PC-9 (cell line): ENCODE measurements at places on chromosomes 11 and 22.
A peak's percentile ranks its signal among the peaks of the same experiment; 100 is the strongest.

DNA sequence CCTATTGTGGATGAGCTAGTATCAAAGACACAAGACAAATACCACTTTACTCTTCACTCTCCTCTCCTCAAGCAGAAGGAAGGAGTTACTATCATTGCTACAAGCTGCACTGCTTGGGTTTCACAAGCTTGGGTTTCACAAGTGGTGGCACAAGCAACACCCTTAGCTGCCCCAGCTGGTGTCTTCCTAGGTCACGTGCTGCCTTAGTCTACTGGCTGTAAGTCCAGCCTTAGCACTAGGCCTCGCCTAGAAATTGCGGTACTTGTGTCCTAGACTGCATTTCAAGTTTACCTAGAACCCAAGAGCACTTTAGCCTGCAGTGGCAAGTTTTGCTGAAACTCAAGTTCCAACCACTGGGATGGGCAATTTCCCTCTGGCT is 86.6 kb downstream of the EHF start:
- peak; percentile 25 for DNase-seq

GRCh38 chr11:2574553-2575535 is 125.0 kb downstream of the KCNQ1OT1 start:
- DNase-seq: no peak

- DNase-seq: peak; percentile 48
Measured at GRCh38 chr11:6703247-6704063, 20.3 kb upstream of the MRPL17 start.

DNA sequence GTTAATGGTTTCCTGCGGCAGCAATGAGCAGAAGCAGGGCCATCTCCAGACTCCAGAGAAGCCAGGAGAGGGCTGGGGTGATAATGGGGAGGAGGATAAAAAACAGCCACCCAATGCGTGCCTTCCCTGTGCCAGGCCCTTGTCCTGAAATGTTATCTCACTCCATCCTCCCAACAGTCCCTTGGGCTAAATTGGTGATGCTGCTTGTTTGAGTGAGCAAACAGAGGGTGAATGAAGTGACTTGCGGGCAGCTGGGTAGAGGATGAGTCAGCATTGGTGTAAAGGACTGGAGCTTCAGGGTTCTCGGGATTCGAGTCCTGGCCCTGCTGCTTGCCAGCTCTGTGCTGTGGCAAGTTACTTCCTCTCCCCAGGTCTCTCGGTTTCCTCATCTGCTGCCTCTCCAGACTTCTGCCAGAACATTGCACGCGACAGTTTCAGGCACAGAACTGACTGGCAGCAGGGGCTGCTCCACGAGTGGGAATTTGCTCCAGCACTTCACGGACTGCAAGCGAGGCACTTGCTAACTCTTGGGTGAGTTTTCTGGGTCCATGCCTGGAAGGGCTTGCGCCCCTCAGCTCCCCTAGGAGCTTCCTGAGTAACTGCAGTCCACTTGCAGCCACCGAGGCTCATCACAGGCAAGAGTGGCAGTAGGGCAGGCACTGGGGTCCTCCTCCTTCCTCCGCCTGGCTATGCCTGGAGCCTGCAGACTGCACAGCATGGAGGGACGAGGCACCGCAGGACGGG is at the start of gene P2RY6:
Gene P2RY6, plus strand, starts transcription at position 403 of the 744 bp plus-strand sequence. CDS start 24,181 bp downstream, outside the sequence.
- DNase-seq: peak; percentile 84

DNA sequence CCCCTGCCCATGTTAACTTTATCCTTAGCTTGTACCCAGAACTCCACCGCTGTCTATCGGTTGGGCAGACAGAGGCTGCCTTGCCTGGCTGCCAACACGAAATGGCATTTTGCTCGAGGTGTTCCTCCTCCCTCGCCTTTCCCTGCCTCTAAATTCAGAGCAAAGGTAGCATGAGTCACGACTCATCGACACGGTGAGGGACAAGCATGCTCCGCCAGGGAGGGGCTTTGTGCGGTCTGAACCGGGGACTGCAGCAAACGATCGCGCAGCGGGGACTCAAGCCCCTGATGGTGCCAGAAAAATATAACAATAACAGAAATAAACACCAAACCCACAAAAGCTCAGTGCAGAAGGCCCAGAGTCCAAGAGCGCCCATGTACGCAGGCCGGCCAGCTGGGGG is 52.3 kb downstream of the RTL6 start:
- DNase-seq: peak; percentile 90

DNA sequence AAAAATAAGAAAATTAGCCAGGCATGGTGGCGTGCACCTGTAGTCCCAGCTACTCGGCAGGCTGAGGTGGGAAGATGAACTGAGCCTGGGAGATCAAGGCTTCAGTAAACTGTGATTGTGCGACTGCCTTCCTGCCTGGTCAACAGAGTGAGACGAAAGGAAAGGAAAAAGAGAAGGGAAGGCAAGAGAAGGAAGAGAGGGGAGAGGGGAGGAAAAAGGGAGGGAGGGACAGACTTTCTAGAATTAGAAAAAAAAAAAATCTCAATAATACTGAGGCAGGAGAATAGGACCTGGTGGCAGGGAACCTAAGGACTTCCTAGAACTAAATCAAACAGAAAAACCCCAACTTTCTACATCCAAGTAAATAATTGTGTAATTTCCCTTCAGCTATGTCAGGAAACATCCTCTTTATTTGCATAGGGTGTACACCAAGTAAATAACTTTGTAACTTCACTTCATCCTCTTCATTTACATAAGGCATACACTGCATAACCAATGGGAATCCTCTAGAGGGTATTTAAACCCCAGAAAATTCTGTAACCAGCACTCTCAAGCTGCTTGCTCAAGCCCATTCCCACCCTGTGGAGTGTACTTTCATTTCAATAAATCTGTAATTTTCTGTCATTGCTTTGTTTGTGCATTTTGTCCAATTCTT is 8.7 kb downstream of the SBF2 start:
- DNase-seq: peak; percentile 70

GRCh38 chr11:91296629-91297028 is 928.0 kb upstream of the FAT3 start:
- no peak for DNase-seq

GRCh38 chr11:79472819-79473529 is 32.1 kb upstream of the TENM4 start:
- no peak for DNase-seq

- DNase-seq: no peak
Measured at GRCh38 chr11:103648670-103649400, 387.6 kb upstream of the DDI1 start.

DNA sequence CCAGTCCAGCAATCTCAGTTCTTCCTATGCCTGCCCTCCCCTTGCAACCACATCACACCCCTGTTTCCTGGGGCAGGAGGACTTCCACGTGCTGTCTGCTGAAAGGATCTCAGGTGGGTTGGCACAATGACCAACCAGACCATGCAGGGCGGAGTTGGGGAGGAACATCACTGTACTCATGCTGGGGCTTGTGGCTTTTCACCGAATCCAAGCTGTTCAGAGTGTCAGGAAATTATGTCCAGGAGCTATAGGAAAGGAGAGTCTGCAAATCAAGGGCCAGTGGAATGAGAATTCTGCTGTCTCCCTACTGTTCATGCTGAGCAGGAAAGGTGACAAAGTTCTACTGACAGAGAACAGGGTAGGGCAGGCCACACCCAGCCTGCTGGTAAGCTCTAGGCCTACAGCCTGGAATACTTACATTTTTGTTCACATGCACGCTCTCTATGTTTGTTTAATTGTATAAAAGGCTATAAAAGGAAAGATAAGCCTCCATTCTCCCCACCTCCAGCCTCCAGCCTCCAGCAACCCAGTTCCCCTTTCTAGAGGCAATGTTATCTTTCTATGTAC is 1.7 kb upstream of the PLAAT2 start:
- peak; percentile 75 for DNase-seq

DNA sequence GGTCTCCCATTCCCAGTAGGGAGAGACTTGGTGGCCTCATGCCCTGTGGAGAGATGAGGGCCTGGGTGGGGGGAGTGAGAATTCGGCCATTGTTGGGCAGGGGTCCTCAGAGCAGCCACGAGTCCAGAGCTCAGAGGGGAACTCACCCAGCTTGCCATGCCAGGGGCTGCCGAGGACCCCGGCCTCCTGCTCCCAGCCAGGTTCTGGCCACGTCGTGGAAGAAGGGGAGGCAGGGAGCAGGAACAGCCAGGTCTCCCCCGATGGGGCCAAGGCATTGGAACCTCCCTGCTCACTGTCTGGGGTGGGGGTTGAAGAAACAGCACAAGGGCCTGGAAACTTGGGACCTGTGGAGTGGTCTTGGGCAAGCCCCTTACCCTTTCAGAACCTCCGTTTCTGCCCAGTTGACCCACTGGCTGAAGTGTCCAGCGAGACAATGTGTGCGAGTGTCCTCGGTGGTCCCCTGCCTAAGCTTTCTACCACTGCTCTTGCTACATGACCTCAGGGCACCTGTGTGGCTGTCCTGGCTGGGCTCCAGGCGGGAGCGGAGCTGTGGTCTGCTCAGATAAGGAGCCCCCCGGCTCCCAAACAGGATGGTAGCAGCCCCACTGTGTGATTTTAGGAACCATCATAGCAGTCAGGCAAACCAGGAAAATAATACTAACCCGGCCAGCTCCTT is 74.7 kb upstream of the WNT11 start:
- DNase-seq: no peak

GRCh38 chr22:47776329-47776728 is 1013.9 kb downstream of the TBC1D22A start:
- DNase-seq: no peak

DNA sequence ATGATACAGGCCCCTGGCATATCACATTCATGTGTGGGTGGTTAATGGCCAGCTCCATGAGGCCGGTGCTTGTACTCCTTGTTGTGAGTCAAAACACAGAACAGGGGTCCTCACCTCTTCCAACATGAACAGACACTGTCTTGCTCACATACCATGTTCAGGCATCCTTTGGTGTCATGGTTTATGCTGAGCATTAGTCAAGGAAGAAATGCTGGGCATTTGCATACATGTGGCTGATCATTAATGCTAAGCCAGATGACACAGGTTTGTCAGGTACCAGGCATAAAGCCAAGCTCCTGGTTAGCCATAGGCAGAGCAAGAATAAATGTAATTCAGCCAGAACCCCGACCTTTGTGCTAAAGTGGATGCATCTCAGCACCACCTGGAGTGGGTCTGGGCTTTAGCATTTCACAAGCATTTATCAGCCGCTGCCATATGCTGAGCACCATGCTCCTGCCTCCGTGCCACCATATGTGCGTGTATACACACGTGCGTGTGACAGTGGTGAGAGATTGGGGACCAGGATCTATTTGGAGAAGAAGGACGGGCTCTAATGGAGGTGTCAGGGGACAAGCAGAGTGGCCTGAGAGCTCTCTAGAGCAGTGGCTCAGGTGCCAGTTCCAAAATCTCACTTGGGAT is 55.0 kb downstream of the MICAL2 start:
- no peak for DNase-seq

GRCh38 chr11:15627560-15627959 is 512.8 kb downstream of the INSC start:
- no peak for DNase-seq

DNA sequence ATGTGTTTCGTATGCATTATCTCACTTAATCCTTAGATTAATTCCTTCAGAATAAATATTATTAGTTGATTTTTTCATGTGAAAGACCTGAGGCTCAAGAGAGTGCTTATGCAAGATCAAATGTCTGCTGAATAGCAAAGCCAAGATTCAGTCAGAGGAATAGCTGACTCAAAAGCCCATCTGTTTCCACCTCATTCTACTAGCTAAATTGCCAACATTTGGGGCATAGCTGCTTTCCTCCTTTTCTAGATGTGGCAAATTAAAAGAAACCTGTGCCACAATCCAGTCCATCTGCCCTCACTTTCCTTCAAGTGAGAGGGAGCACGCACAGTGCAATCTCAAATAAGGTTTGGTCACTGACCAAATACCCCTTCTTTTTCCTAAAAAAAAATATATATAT is 121.1 kb downstream of the PAX6 start:
- no peak for DNase-seq

DNA sequence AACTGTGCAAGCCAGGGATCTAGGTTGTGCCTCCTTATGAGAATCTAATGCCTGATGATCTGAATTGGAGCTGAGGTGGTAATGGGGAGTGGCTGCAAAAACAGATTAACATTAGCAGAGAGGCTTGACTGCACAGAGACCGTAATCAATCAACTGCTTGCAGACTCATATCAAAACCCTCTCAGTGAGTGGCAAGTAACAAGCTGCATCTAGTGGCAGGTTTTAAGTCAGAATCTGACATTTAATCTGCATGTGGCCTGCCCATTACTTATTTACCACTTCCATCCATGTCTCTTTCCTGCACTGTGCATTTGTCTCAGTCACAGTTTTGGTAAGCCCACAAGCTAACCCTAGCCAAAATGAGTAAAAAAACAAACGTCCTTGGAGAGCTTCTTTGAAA is 11.2 kb downstream of the C11orf58 start:
- no peak for DNase-seq

DNA sequence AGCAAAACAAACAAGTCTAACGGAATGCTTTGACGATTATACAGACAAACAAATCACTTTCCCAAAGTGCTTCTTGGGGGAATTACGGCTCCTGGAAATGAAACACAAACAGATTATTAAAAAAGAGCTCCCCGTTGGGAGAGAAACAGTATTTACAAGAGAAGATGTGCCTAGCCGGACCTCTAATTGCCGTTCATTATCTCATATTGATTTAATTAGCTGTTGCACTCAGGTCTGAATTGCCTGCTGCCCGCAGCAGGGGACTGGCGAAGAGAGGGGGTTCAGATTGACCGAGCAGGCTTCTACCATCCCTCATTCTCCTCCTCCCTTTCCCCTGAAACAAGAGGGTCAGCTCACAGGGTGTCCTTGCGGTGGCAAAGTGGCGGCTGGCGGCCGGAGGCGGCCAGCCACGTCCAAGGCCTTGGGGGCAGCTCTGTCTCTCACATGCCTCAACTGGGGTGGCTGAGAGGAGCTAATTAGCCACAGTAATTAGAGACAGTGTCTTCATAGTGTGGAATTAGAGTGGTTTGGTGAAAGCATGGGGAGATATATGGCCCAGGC is 295.1 kb downstream of the MIAT start:
- no peak for DNase-seq

GRCh38 chr11:11960687-11961086 is 47.7 kb downstream of the DKK3 start:
- no peak for DNase-seq

- DNase-seq: no peak
Measured at GRCh38 chr11:103499710-103500340, 390.6 kb downstream of the DYNC2H1 start.

DNA sequence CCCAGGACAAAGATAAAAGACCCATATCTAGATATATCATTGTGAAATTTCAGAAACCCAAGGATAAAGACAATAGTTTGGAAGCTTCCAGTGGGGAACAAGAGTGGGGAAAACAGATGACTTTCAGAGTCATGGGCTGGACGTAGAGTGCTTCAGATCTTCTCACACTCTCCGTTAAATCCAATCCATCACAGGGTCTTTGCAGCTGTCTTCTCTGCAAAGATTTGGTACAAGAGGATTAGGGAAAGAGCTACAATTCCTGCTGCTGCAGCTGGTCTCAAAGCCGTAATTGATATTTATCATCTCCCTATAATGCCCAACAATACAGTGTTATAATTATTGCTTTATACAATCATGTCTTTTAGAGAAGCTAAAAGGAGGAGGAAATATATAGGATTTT is 63.4 kb upstream of the CLPB start:
- no peak for DNase-seq

- DNase-seq: no peak
Measured at GRCh38 chr11:72233773-72234513, 9.4 kb downstream of the INPPL1 start.

- no peak for DNase-seq
Measured at GRCh38 chr11:70364745-70365543, 33.4 kb upstream of the CTTN start.
